Occipital lobe (tissue), 3 donors: ENCODE measurements at places on chromosomes 11 and 22. TPM values are rescaled to one million over a fixed set of nuclear protein-coding genes. Genes with fewer than 3 reads are reported as not detected.

ADM2 gene
- total RNA-seq, result not detected

TEX12 gene
- total RNA-seq, result not detected

BTBD18 gene
- total RNA-seq, result not detected

ANO5 gene
- 26.8 TPM for total RNA-seq

NEFH gene
- total RNA-seq, result 0.47 TPM

NRXN2 gene
- 219 TPM for total RNA-seq

CDHR5 gene
- total RNA-seq, result not detected

OR5AR1 gene
- total RNA-seq, result not detected

SCN2B gene
- total RNA-seq, result 5.8 TPM

PRR33 gene
- total RNA-seq, result not detected

C22orf31 gene
- total RNA-seq, result not detected

SLC16A8 gene
- 0.16 TPM for total RNA-seq

PARVG gene
- total RNA-seq, result 0.47 TPM

DUSP8 gene
- total RNA-seq, result 5.6 TPM

CD3D gene
- total RNA-seq, result not detected

LGALS1 gene
- total RNA-seq, result 119 TPM

MRGPRX4 gene
- total RNA-seq, result not detected

OR8A1 gene
- not detected for total RNA-seq

MPEG1 gene
- 2.8 TPM for total RNA-seq

RTN4RL2 gene
- total RNA-seq, result 0.47 TPM

GAB4 gene
- not detected for total RNA-seq

P2RX6 gene
- not detected for total RNA-seq

CST6 gene
- total RNA-seq, result not detected

TBX1 gene
- total RNA-seq, result 0.62 TPM

OR51B4 gene
- total RNA-seq, result 0.31 TPM

ZBTB16 gene
- 9.7 TPM for total RNA-seq

TMEM191C gene
- total RNA-seq, result 4.4 TPM

KCNQ1 gene
- total RNA-seq, result 0.31 TPM

FAM111B gene
- 3.9 TPM for total RNA-seq

DDTL gene
- 3.1 TPM for total RNA-seq

IGLL1 gene
- total RNA-seq, result not detected

SCN3B gene
- total RNA-seq, result 54.4 TPM

HORMAD2 gene
- total RNA-seq, result 0.78 TPM

KRTAP5-8 gene
- total RNA-seq, result 0.31 TPM

NELL1 gene
- 104 TPM for total RNA-seq

SYCE3 gene
- total RNA-seq, result not detected

UBQLN3 gene
- total RNA-seq, result not detected

SOX10 gene
- 1.9 TPM for total RNA-seq
